CD4-positive, alpha-beta T cell treated with Interleukin-17A for 4 hours (primary cell): ENCODE measurements at places on chromosomes 3 and 15.

DNA sequence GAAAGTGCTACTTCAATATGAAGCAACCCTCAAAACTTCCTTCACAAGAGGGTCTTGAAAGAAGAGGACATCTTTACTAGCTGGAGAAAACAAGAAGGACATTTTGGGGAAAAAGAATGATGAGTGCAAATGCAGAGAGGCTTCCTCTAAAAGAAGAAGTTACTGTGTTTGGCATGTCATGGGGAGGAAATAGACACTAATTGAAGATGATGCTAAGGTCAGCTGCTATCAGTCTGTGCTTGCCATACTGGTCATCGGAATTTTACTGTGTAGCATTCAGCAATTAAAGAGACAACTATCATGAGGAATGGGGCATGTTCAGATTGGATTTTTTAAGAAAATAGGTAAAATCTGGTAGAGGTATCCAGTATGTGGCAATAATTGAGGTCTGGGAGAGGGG is 60.0 kb downstream of the THRB start:
- no peak for DNase-seq

DNA sequence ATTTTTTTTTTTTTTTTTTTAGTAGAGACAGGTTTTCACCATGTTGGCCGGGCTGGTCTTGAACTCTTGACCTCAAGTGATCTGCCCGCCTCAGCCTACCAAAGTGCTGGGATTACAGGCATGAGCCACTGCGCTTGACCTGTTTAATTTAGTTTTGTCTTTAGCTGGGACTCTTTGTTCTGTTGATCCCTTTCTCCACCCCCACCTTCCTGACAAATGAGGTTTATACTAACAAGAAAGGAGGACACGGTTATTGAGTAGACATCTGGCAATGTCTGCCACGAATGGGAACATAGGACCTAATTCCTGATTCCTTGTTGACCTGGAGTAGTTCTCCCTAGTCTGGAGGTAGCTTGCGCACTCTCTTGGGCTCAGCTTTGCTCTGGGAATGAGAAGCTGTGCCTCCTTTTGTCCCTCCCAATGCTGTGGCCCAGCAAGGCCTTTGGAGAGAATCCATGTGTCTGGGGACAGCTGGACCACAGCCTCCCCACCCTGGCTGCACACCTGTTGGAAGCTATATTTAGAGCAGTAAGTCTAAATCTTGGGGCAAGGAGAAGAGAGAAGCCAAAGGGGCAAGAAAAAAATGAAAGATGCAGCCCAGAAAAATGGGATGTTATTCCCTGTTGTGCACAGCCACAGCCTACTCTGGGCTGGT is 53.2 kb upstream of the ADPGK start:
- DNase-seq = no peak

DNA sequence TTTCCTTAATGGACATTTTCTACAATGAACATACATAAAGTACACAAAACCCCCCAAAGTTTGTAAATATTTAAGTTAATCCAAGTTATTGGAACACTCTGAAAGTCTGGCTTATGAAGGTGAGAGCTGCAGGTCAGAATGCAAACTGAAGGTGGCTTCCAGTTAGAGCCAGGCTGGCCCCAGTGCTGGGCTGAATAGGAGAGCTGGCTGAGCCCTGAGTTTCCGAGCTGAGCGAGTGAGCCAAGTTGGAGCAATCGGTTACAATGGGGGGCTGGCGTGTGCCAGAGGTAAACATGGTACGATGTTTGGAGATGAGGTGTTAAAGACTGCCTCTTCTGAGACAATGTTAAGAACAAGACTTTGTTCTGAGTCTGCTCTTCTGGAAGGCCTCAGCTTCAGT is 230.8 kb upstream of the MCTP2 start:
- no peak for DNase-seq

DNA sequence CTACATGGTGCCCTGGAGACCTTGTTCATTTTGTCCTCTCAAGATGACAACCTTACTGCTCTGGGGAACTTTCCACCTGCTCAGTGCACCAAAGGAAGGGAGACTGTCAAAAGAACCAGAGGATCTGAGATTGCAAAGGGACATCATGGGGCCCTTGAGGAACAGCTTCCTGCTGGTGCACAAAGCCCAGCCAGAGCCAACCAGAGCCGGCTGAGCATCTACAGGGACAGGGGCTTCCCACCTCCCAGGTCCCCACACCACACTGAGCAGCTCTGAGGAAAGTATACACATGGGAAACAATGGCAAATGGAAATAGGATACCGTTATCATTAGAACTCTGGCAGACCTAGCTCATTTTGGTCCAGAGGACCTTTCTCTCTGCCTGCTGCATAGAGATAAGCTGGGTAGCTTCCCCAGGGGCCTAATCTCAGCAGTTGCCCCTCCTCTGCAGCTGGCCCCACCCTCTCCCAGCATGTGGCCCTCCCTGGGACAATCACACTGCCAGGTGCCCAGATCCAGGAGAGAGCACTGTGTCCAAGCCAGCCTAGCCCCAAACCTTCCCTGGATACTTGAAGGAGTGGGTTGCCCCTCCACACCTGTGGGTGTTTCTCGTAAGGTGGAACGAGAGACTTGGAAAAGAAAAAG is 123.4 kb upstream of the PRR20G start:
- DNase-seq = no peak

DNA sequence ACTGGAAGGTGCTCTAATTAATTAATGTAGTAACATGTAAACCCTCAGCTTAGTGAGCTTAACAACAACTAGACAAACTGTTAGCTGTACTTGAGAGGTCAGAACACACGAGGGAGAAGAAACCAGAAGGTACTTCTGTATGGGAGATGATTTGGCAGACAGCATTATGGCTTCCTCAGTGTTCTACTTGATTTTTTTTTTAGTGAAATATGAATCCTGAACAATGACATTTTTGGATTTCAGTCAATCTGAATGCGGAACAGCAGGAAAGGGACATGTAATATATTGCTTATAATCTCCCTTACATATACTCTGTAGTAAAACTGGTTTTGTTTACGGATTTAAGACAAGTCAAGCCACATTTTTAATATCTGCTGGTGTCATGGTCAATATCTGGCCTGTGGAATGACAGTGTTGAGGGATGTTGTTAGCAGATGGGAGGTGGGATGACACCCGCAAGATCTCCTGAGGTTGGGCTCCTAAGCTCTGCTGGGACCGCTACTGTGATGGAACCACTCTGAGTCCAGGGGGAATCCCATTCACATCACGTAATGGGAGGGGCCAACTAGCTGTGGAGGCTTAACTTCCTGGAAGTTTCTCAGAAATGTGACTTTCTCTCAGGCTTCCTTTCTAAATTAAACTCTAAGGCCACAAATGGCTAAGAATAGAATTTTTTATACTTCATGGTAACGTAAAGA is 18.7 kb downstream of the TNFAIP8L3 start:
- DNase-seq = no peak

GRCh38 chr3:23546181-23546580 is 259.6 kb upstream of the UBE2E1 start:
- DNase-seq = no peak

GRCh38 chr3:195823280-195823679 is 11.6 kb upstream of the MUC4 start:
- no peak for DNase-seq

- DNase-seq = no peak
Measured at GRCh38 chr3:195069501-195070251, 201.3 kb downstream of the XXYLT1 start.

GRCh38 chr3:120095979-120096426 is 1.8 kb upstream of the GSK3B start:
- no peak for DNase-seq

DNA sequence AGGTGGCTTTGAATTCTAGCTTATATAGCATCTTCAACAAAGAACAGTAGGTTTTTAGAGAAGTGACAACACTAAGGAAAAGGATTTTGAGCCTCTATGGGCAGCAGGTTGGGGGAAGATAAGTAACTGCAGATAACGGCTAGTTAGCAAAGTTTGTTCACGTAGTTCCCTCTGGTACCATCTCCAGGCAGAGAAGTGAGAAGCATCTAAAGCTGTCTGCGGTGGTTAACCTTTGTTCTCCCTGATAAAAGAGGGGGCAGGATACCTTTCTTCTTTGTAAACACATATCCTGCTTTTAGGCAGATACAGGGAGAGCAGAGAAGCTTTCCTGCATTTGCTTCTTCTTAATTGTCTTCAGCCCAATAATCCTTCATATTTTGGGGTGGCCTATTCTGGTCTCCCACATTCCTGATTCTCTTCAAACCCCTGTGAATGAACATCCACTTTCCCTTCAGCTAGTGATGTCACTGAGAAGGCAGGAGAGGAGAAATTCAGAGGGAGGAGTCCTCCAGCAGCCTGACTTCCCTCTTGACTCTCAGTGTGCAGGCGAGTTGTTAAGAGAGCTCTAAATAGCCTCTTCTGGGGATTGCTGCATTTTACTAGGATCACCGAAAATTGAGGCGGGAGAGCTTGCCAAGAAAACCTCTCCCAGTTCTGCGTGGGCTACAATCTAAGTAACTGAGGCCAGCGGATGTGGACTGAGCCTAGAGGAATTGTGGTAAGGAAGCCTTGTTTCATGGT is 393.7 kb upstream of the C2CD4B start:
- no peak for DNase-seq

- no peak for DNase-seq
Measured at GRCh38 chr3:150285601-150286000, 122.5 kb upstream of the TSC22D2 start.

- DNase-seq = no peak
Measured at GRCh38 chr15:47754312-47754711, 37.0 kb downstream of the SEMA6D start.

DNA sequence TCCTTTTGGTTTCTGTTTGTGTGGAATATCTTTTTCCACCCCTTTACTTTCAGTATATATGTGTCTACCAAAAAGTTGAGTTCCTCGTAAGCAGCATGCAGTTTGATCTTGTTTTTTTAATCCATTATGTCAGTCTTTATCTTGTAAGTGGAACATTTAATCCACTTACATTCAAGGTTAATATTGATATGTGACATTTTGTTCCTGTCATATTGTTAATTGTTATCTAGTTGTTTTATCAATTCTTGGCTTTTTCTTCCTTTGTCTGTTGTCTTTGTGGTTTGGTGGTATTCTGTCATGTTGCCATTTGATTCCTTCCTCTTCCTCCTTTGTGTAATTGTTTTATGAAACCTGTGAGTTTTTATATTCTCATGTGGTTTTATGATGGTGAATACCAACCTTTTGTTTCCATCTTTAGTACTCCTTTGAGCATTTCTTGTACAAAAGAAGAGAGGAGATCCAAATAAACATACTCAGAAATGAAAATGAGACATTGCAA is 43.4 kb upstream of the XCR1 start:
- no peak for DNase-seq

GRCh38 chr3:107963581-107963980 is 127.2 kb downstream of the CD47 start:
- no peak for DNase-seq
